ENCODE measurements at places on chromosomes 1 and 21. TPM values are rescaled to one million over a fixed set of nuclear protein-coding genes. Genes with fewer than 3 reads are reported as not detected.

OR2L2 gene
- not detected for total RNA-seq

C1orf116 gene
- 0.75 TPM for total RNA-seq

ZSCAN20 gene
- 3.1 TPM for total RNA-seq

ASPM gene
- 0.05 TPM for total RNA-seq

PDZK1IP1 gene
- not detected for total RNA-seq

KRTAP11-1 gene
- not detected for total RNA-seq

MFAP2 gene
- 1.8 TPM for total RNA-seq

CD1D gene
- total RNA-seq: 0.58 TPM

TLCD4 gene
- total RNA-seq: 9.8 TPM

CELA3B gene
- total RNA-seq: not detected

MMP23B gene
- 0.62 TPM for total RNA-seq

TRIM46 gene
- total RNA-seq: not detected

BSND gene
- not detected for total RNA-seq

BGLAP gene
- total RNA-seq: not detected

ASCL5 gene
- not detected for total RNA-seq

BPNT1 gene
- total RNA-seq: 9.3 TPM

NIT1 gene
- total RNA-seq: 16.1 TPM

PSEN2 gene
- total RNA-seq: 24.8 TPM

PRR9 gene
- total RNA-seq: not detected

SMCP gene
- not detected for total RNA-seq

NPPB gene
- total RNA-seq: not detected

FAM167B gene
- 2.9 TPM for total RNA-seq

DUSP10 gene
- total RNA-seq: 6.9 TPM

RXFP4 gene
- total RNA-seq: not detected
